ENCODE measurements at places on chromosomes 3 and 15.

DNA sequence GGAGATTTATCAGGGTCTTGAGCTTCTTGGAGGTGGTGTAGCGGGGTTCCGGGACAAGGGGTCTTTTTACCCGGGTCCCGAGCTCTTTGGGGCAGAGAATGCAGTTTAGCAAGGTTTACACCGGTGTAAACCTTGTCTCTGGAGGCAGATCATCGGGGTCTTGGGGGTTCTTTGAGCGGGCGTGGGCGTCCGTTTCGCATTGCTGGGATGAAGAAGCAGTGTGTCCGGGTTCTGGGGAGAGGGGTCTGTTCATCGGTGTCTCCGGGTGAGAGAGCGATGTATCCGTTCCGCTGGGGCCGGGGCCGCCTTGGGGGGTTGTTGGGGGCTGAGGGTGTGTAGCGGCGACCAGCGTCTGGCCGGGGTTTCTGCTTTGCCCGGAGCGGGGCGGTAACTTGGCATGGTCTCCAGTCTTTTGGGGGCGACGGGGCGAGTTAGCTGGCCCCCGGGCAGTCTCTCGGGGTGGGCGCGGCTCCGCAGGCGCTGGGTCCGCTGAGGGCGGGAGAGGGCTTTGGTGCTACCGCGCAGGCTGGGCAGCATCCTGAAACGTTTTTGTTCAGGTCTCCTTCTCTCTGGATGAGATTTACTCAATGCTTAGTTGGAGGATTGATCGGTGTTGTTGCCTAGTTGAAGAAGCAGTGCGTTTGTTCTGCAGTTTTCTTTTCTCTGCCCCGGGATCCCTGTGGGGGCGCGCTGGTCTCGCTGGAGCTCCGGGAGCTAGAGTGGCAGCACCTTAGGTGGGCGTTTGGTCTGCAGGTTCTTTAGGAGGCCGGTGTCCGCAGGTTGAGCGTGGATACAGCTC lies 843 bp downstream of the GLCE start:
- peak; percentile 23 for DNase-seq

DNA sequence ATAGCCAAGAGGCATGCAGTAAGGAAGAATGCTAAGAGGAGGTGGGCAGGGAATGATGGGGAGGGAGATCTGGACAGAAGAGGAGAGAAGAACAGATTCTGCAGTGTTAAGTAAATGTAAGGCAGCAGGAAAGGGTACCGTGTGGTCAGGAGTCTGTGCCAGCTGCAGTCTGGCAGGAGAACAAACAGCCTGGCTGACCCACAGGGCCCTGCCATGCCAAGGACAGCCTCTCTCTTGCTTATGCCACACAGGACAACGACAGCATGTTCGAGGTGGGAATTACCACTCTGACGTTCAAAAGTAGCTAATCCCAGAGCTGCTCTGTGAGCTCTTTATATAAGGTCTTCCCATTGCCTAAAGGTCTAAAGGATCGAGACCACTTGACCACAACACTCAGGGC lies 31.3 kb downstream of the DAPK2 start:
- DNase-seq: no peak

DNA sequence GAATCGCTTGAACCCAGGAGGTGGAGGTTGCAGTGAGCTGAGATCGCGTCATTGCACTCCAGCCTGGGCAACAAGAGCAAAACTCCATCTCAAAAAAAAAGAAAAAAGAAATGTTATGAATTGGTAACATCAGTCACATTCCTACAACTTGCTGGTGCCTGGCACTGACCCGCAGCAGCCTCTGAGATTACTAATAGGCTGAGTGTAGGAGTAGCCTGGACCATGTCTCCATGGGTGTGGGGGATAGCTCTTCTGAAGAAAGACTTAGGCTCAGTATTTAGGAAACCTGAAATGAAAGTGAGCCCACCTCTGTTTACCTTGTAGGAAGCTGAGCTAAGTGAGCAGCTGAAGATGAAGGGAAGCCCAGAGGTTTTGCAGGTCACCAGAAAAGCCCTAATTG lies 148.3 kb downstream of the LRRC28 start:
- no peak for DNase-seq

DNA sequence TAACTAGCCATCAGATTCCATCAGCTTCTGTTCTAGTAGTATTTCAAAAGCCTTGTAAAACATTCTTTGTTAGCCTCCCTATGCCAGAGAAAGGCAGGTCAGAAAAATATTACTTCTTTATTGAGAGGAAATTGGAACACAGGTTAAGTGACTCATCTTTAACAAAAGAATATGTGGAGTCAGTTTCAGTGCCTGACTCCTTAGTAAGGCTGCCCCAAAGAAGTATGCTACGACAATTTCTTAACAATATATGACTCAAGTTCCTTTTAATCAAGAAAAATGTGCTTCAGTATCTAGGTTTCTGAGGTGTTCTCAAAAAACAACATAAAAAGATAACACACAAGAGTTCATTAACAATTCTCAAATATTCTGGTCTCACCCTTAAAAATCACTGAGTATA lies 139.2 kb downstream of the VPS13C start:
- no peak for DNase-seq

DNA sequence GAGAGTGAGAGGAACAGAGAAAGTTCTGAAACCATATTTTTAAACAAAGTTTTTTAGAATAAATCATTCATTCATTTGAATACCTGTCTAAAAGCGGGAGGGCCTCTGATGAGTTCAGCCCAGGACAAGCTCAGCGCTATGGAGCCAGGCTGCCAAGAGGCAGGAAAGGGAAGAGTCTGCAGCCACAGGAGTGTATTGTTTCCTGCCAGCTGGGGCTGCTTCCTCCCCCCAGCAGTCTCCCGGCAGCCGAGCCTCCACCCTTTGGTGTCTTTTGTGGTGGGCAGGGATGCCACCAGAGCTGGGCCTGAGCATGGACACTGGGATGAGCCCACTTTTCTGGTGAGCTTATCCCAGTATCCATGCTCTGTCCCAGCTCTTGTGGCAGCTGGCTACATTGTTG lies 199.5 kb upstream of the TPRG1 start:
- no peak for DNase-seq

DNA sequence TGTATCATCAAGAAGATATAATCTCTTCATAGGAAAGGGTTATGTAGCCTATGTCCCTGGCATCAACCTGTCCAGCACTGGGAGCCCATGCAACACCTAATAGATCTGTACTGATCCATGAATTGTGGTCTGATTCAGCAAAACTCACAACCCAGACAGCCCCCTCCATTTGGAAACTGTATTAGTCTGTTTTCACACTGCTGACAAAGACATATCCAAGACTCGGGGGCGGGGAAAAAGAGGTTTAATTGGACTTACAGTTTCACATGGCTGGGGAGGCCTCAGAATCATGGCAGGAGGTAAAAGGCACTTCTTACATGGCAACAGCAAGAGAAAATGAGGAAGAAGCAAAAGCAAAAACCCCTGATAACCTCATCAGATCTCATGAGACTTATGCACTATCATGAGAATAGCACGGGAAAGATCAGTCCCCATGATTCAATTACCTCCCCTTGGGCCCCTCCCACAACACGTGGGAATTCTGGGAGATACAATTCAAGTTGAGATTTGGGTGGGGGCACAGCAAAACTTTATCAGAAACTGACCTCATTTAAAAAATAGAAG lies 83.3 kb downstream of the TRIM42 start:
- no peak for DNase-seq

DNA sequence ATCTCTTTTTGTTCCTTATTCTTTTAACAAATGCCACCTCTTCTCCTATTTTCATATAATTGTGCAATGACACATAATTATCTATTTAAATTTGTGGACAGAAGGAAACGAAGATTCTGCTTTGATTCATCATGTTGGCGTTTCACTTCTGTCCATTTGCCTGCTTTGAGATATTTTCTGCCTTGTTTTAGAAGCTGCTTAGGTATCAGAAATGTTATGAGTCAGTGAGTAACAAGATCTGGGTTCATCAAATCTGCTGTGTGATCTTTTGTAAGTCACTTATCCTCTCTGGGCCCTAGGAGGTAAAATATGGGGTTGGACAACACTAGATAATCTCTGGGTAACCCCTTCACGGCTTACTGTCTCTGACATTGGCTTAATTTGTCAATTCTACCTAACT lies 7.3 kb upstream of the MINDY4B start:
- no peak for DNase-seq

GRCh38 chr3:4884888-4885287 lies 94.3 kb upstream of the BHLHE40 start:
- DNase-seq: no peak

GRCh38 chr3:175018946-175019727 lies 160.0 kb downstream of the NAALADL2 start:
- DNase-seq: peak; percentile 27

GRCh38 chr3:81580355-81580754 lies 181.1 kb downstream of the GBE1 start:
- no peak for DNase-seq

DNA sequence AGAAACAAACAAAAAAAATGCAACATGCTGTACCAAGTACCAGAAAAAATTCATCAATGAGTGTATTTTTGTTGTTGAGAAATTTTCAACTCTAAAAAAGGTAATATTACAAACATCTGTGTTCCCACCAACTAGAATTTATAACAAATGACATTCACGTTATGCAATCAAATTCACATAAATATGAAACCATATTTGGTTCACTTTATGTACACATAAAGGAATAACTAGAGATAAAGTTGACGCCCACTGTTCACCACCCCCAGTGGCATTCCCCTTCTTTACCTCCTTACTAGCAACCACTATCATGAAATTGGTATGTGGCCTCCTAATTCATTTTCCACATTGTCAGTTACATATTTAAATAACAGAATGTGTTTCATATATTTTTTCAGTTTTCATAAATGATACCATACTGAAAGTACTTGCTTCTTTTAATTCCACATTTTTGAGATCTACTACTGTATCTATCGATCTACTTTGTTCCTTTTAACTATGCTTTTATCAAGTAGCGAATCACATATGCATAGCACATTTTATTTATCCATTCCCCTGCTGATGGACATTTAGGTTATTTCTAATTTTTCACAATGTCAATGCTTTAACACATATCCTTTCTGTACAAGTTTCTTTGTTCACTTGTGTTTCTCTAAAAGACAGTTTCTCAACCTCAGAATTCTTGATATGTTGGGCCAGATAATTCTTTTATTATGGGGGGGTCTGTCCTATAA lies 34.5 kb downstream of the TBC1D5 start:
- peak; percentile 5 for DNase-seq

GRCh38 chr15:57554063-57554811 lies 37.5 kb upstream of the MYZAP start:
- no peak for DNase-seq

DNA sequence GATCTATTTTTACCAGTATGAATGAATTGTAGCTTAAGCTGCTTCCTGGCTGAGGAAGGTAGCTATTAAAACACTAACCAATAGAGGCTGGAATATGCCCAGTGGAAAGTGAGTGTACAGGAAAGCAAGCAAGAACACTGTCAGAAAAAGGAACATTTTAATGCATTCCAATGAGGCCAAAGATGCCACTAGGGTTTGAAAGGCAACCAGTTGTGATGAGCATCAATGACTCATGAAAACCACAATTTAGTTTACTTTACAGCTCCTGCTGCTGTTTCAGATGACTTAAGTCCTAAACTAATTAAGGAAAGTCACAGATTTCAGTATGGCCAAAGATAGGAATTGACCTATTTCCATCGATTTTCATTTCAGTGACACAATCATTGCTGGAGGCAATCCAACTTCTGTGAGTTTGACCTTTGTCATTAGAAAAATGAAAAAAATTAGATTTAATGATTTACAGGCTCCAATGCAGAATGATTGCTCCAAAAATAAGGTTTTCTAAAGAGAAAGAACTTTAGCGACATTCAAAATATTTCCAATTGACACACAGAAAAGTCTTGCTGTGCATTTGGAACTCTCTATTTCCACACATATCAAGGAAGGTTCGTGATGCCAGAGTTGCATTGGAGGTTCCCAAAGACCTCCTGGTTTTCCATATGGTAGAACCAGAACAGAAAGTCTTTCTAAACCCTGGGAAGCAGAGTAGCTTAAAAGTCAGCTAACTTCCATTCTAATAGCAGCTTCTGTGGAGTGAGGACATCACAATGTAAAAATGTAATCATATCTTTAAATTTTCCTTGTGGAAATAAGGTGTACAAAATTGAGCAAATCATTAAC lies 103.0 kb downstream of the SUCNR1 start:
- DNase-seq: peak; percentile 99

DNA sequence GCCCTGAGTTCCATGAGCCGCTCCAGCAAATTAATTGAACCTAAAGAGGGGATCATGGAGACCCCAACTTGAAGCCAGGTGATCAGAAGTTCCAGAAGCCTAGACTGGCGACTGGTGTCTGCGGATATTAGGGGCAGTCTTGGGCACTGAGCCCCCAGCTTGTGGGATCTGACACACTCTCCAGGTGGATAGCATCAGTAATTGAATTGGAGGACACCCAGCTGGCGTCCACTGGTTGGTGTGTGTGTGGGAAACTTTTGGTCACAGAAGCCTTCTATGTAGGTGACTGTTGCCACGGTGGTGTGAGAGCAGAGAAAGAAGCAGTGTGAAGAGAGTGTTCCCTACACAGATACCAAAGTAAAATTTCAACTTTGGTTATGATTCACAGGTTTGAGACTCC lies 106.0 kb upstream of the ADPGK start:
- DNase-seq: no peak

GRCh38 chr15:80475572-80475971 lies 71.4 kb downstream of the ARNT2 start:
- DNase-seq: no peak

- no peak for DNase-seq
These were observed 26.1 kb downstream of the CERS3 start for GRCh38 chr15:100502651-100503050.

DNA sequence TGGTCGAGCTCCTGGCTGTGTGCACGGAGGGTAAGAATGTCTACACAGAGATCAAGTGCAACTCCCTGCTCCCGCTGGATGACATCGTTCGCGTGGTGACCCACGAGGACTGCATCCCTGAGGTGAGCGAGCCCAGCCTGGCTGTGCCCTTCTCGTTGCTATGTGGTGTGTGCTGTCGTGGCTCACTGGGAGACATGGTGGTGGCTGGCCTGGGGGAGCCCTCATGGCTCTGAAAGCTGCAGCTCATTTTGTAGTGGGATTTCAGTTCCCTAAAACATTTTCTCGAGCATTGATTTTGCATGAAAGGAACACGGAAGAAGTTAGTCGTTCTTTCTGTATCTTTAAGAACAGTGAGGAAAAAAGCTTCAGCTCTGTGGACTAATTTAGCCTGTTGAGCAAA lies 200.5 kb downstream of the ITPR1 start:
- no peak for DNase-seq
